Stimulated activated CD4-positive, alpha-beta T cell treated with anti-CD3 and anti-CD28 coated beads, Interleukin-1b, Interleukin-23, amount 100 ng/mL, for 1 hour (primary cell): ENCODE measurements at places on chromosomes 11 and 22.

- DNase-seq: no peak
Observed at GRCh38 chr11:75249704-75250103, 9.1 kb downstream of the TPBGL start.

GRCh38 chr22:48784701-48785503, 1042.8 kb downstream of the BRD1 start:
- no peak for DNase-seq

GRCh38 chr11:13210424-13210823, 67.2 kb upstream of the BMAL1 start:
- DNase-seq: no peak

DNA sequence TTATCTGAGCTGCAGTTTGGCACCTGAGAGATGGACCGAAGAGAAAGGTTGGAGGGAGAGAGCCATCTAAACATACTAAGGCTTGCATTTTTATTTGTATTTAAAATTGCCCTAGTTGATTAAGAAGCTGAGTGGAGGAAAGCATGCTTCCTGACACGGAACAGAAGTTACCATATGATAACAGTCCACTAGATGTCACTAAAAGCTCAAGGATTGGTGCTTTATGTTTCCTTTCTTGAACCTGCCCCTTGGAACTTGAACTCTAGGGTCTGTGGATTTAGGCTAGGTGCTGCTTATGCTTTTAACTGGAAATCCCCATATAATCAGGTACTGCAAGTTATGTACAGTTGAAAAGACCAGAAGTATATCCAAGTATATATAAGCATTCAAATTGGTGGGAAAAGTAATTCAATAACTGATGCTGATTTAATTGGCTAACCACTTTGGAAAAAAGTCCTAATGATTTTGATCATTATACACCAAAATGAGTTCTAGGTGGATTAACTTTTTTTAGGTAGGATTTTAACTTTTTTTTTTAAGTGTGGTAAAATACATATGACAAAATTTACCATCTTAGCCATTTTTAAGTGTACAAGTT, 9.5 kb downstream of the RBMXL2 start:
- no peak for DNase-seq

GRCh38 chr22:35394011-35394312, 6.0 kb upstream of the MCM5 start:
- DNase-seq: no peak

DNA sequence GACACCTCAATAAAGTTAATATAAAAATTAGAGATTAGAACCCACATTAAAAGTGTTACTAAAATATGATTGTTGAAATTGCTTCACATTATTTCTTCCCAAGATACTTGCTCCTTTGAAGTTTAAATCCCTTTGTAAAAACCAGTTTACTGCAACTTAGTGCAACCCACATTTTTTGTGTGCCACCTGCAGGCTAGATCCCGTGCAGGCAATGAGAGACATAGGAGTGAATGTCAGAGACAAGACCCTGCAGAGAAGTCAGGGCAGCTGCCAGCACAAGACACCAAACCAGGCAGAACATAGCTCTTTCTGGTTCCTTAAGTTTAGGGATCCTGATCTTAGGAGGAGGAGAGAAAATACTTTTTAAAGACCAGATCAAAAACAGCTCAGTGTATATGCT, 142.8 kb upstream of the MTNR1B start:
- DNase-seq: no peak

DNA sequence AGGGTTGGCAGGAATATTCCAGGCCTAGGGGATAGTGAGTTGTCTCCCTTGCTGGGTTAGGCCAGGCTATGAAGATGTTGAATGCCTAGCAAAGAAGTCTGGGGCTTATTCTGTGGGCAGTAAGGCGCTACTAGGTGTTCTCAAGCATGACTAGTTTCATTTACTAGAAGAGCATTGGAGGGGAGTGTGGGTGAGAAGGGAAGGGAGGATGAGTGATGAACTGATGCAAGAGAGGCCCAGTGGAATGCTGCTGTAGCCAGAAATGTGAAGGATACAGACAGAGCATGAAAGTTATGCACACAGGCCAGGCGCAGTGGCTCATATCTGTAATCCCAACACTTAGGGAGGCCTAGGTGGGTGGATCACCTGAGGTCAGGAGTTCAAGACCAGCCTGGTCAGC, 33.5 kb downstream of the POU2F3 start:
- DNase-seq: no peak

- DNase-seq: no peak
Observed at GRCh38 chr11:12258451-12258850, 118.9 kb upstream of the PARVA start.

GRCh38 chr11:134481933-134482527, 70.0 kb upstream of the B3GAT1 start:
- no peak for DNase-seq

DNA sequence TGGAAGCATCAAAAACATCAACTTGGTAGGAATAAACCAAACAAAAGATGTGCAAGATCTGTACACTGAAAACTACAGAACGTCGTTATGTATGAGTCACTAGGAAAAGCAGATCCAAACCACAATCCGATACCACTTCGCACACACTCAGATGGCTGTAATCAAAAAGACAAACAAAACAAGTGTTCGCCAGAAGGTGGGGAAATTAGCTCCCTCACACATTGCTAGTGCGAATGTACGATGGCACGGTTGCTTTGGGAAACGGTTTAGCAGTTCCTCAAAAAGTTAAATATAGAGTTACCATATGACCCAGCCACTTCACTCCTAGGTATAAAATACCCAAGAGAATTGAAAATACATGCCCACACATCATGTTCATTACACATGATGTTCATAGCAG, 14.8 kb upstream of the CARD10 start:
- DNase-seq: no peak

- DNase-seq: no peak
Observed at GRCh38 chr22:32699686-32700085, 101.8 kb upstream of the TIMP3 start.

GRCh38 chr11:79794057-79794456, 353.2 kb upstream of the TENM4 start:
- DNase-seq: no peak

GRCh38 chr11:16993495-16993894, 20.7 kb downstream of the PLEKHA7 start:
- DNase-seq: no peak

DNA sequence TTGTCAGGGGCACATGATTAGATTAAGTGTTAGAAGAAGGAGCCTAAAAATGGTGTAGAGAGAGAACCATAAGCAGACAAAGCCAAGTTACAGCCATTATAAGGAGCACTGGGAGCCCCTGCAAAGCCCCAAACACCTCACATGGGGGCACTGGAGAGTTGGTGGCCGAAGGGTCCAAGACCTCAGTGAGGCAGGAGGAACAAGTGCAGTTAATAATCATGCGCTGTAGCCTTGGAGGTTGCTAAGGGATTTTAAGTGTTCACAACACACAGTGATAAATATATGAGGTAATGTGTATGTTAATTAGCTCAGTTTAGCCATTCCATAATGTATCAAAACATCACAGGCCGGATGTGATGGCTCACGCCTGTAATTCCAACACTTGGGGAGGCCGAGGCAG, 54.4 kb upstream of the JAM3 start:
- no peak for DNase-seq

- DNase-seq: peak; percentile 15
Observed at GRCh38 chr11:57349491-57350274, 11.5 kb downstream of the P2RX3 start.

DNA sequence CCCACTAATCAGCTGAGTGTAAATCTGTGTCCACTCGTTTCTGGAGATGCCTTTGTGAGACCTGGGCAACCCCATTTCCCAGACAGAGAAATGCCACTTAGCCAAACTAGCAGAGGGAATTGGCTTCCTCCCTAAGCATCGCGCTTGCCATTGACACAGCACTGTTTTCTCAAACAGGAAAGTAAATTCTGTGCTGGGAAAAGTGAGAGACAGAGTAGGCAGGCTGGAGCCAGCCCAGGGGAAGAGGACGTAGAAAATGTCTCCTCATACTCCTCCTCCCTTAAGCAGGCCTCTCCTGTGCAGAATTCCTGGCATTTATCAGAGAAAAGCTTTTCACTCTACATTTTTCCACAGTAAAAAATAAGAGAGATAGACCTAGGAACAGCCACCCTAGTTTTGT, 99.1 kb upstream of the AMOTL1 start:
- no peak for DNase-seq

DNA sequence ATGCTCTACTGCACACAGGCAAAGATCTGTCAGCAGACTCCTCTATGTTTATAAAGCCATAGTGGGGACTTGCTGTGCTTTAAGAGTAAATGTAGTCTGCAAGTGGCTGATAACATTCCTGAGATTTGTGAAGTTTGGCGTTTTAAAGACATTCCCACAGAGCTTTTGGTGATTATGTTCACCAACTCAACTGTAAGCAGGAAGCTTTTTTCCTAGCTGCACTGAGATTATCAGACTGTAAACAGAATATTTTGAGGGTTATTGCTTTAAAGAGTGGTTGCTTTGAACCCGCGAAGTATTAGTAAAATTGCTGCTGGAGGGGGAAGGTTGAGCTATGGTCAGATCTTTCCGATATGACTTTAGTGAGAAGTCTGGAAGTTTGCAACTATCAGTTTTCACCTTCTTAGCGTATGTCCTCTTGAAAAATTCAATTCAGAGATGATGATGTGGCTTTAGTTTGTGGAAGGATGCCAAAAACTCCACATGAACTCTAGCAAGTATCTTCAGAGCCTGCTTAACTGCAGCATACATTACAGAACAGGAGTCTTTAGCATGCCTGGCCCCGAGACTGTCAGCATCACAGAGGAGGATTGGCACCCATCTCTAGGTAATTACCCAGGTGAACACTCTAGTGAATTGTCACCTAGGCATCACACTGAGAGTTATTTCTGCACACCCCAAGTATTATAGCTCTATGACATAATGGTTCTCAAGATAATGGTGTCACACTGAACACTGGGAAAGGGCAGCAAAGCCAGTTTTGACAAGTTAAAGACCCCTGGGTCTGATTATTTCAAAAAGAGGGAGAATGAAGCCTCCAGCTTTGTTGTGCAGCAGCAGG, 89.9 kb downstream of the MTNR1B start:
- no peak for DNase-seq

- DNase-seq: no peak
Observed at GRCh38 chr11:57804466-57804865, 42.9 kb downstream of the CTNND1 start.

DNA sequence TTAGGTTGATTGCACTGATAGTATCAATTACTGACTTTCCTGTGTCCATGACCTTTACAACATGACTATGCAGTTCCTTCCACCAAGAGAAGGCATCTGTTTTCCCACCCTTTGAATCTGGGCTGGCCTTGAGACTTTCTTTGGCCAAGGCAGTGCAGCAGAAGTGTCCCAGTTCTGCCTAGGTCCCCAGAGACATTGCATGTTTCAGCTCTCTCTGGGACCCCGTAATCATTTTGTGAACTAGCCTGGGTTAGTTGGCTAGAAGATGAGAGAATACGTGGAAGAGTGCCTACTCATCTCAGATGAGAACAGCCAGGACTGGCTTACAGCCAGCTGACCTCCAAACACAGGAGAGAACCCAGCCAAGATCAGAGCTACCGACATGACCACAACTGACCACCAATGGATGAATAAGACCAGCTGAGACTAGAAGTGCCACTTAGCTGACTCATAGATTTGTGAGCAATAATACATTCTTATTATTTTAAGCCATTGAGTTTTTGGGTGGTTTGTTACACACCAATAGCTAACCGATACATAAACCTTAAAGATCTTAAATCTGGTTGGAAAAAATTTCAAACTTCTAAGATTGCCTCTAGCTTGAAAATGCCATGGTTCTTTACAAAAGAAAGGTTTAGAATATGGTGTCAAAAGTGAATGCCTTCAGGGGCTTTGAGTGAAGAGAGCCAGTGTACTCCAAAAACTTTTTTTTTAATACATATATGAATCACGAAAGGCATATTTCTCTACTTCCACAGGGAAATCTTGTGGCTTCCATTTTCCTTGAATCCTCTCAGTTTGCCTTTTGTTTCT, 145.2 kb downstream of the FBXO7 start:
- DNase-seq: no peak

GRCh38 chr22:17774206-17774925, at the start of gene BID:
TSS of gene BID (minus strand) at chr22:17774469. CDS start at chr22:17750116, 24,353 bp downstream.
- DNase-seq: no peak
